ENCODE measurements at places on chromosomes 13 and 19.

DNA sequence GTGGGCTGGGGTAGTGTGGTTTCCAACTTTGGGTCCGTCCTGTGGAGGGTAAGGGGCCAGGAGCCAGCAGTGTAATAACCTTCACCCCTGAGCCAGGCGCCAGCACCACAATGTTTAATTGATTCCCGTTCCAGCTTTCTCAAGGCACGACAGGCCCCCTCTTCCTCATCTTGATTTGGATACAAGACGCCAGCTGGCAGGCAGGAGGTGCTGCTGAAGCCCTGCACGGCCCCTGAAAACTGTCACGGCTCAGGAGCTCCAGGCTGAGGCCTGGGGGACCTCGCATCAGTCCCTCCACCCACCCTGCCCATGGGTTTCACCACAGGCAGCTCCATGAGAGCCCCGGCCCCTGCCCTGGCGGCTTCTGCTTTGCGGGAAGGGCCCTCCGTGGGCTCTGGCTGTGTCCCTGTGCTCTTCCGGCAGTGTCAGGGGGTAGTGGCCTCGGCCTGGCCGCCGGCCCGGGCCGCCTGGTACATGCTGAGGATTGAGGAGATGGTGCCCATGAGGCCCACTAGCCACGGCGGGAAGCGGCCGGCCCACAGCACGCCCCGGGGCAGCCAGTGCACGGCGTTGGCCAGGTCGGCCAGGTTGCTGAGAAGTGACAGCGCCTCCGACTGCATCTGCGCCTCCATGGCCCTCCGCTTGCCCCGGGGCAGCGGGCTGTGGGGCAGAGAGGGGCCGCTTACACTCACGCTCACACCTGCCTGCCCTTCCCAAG is 11.9 kb downstream of the PEX11G start:
- DNase-seq: no peak

DNA sequence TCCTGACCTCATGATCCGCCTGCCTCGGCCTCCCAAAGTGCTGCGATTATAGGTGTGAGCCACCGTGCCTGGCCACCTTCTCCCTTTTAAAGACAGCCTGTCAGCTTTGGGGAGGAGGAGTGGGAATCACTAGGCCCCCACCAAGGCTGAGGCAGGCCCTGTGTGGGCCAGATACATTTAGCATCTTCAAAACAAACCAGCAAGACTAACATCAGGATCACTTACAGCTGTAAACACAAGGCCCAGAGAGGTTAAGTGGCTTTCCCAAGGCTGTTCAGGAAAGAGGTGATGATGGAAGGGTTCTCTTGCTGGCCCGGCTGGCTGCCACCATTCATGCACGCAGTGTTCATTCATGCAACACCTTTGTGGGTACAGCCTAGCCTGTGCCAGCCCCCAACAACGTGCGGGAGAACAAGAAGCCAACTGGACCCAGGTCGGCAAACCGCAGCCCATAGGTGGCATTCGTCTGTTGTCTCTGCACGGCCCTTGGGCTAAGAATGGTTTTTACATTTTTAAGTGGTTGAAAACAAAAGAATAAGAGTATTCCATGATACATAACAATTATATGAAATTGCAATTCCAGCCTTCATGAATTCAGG is 23.0 kb downstream of the IER2 start:
- DNase-seq: no peak

DNA sequence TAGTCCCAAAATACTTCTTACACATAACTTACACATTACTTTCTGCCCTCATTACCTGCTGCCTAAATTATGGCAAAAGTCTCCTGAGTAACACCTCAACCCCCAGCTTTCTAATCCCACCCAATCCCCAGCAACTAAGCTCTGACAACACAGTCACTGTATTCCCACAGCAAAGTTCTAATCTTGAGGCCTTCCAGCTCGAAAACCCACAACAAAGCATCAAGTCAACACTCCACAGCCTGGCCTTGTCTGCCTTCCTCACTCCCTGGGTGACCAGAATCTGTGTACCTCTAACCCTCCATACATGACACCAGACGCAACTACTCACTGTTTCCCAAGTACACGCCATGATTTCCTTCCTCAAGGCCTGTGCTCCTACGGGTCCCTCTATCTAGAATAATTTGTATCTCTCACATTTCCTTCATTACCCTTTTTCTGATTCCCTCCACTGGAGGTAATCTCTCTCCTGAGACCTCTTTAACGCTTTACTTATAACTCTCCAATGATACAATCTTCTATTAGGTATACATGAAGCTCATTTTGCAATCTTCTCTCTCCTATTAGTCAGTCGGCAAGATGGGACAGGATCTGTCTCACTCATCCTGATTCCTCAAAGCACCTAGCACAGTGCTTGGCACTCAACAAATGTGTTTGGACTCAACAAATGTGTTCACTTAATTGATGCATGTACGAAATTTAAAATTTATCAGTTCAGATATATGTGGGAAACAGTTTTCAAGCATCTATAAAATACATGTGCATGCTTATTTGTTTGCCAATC is 87.6 kb upstream of the DOCK9 start:
- no peak for DNase-seq

- DNase-seq: no peak
Measured at GRCh38 chr19:48175578-48175977, 5.1 kb downstream of the ZSWIM9 start.

- no peak for DNase-seq
Measured at GRCh38 chr13:114089341-114089740, 43.1 kb downstream of the RASA3 start.

GRCh38 chr19:48784527-48784926 is 26.3 kb downstream of the BCAT2 start:
- no peak for DNase-seq

GRCh38 chr19:22882797-22883196 is 50.7 kb downstream of the ZNF723 start:
- DNase-seq: peak; percentile 73

DNA sequence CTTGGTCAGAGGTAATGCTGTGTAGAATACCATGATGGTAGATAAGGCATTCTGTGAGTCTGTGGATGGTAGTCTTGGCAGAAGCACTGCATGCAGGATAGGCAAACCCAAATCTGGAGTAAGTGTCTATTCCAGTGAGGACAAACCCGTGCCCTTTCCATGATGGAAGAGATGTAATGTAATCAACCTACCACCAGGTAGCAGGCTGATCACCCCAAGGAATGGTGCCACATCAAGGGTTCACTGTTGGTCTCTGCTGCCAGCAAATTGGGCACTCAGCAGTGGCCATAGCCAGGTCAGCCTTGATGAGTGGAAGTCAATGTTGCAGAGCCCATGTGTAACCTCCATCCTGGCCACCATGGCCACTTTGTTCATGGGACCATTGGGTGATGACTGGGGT is 155.0 kb downstream of the RAP2A start:
- no peak for DNase-seq

DNA sequence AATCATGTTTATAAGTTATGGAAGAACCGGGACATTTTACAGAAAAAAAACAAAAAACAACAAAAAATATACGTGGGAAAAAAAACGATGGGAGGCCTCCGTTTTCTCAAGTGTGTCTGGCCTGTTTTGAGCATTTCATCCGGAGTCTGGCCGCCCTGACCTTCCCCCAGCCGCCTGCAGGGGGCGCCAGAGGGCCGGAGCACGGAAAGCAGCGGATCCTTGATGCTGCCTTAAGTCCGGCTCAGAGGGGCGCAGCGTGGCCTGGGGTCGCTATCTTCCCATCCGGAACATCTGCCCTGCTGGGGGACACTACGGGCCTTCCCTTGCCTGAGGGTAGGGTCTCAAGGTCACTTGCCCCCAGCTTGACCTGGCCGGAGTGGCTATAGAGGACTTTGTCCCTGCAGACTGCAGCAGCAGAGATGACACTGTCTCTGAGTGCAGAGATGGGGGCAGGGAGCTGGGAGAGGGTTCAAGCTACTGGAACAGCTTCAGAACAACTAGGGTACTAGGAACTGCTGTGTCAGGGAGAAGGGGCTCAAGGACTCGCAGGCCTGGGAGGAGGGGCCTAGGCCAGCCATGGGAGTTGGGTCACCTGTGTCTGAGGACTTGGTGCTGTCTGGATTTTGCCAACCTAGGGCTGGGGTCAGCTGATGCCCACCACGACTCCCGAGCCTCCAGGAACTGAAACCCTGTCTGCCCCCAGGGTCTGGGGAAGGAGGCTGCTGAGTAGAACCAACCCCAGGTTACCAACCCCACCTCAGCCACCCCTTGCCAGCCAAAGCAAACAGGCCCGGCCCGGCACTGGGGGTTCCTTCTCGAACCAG is 1.8 kb upstream of the APOE start:
- peak; percentile 65 for DNase-seq

GRCh38 chr19:12244370-12244769 is 50.3 kb downstream of the ZNF44 start:
- DNase-seq: peak; percentile 60

Measured in NCI-H1417 (cell line).